ENCODE measurements at places on chromosomes 3 and 15. TPM values are rescaled to one million over a fixed set of nuclear protein-coding genes. Genes with fewer than 3 reads are reported as not detected.

GRCh38 chr3:195060217-195060481 is 210.8 kb downstream of the XXYLT1 start:
- DNase-seq, result no peak

The KLHDC8B gene
- 27.3 TPM for total RNA-seq

GRCh38 chr15:26848498-26848897 is 18.4 kb upstream of the GABRA5 start:
- DNase-seq, result no peak

The SLC35G2 gene
- total RNA-seq, result 39.4 TPM

GRCh38 chr3:3648988-3649679 is 150.1 kb upstream of the LRRN1 start:
- no peak for DNase-seq

DNA sequence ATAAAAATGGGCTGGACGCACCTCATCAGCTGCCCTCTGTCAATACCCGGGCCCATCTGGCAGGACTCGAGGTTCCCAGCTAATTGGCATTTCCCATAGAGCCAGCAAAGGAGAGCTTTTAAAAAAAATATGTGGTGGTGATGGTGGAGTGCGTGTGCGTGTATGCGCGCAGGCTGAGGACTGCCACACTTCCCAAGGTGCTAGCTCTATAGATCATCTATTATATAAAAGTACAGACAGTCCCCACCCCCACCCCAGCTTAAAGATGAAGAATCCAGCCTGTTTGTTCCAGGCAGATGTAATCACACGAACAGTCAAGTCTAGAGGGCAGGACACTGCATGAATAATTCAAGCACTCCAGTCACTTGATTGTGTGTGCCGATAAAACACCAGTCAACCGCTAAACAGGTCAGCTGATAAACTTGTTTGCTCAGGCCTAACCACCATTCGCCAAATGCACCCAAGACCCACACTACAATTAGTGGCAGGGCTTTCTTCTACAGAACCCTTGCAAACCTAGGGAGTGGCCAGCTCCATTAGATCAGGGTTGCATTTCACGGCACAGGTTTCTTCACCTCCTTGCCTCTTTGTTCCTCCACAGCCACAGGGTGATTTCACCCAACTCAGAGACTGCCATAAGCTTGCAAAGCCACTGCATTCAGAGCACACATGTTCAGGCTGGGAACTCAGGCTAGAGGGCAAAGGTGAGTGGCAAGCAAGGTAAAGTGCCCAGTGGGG is 5.8 kb downstream of the TLE3 start:
- no peak for DNase-seq

DNA sequence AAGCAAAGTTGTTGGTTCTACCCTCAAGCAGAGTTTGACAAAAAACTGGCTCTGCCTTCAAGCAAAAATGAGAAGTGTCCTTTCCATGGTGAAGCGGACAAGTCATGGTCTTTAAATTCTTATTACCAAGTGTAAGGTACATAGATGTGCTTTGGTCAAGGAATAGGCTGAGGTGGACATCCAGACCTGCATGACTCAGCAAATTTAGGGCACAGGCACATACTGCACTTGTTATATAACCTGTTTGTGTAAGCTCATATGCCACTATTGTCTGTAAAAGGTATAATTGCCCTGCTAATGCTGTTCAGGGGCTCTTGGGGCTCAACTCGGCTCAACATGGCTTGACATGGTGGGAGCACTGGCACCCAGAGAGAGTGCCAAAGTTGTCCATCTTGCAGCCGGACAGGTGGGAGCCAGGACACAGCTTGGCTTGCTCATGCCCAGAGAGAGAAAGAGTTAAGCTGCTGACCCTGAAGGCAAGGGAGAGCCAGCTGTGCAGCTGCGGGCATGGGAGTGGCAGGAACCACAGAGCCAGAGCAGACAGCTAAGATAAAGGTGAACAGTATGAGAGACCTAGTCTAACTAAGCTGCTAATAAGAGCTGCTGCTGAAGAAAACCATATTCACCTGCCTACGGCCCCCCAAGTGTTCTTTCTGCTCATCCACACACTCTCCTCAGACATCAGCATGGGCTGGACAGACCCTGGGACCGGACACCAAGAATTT is 17.7 kb downstream of the MCCC1 start:
- no peak for DNase-seq

DNA sequence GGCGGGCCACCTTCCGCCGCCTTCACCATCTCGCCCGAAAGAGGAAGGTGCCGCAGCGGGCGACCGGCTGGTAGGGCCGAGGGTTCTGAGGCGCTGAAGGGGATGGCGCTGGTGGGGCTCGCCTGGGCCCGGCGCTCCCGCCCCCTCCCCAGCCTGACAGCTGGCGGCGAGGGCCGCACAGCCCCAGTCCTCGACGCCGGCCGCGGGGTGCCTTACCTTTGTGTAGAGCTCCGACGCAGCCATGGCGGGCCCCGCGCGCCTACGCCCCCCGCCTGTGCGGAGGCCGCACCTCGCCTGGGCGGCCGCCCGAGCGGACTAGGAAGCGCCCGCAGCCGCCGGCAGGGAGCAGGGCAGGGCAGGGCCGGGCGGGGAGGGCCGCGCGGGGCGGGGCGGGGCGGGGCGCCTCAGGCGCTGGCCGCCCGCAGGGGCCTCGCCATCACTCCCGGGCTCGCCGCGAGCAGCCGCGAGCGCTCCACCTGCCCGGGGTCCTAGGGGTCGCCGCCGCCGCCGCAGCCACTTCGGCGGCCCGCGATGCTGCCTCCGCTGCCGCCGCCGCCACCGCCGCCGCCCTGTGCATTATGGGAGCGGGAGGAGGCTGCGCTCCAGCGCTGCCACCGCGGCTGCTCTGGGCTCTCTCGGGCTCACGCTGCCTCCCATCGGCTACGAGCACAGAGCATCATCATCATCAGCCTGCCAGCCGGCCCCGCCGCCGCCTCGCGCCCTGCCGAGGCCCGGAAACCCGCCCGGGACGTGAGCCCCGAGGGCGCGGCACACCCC is at the start of gene MYO5A:
MYO5A (minus strand) TSS at position 317 of the 777 bp plus-strand sequence; CDS start at position 243, 74 bp downstream.
- DNase-seq, result peak; percentile 63

DNA sequence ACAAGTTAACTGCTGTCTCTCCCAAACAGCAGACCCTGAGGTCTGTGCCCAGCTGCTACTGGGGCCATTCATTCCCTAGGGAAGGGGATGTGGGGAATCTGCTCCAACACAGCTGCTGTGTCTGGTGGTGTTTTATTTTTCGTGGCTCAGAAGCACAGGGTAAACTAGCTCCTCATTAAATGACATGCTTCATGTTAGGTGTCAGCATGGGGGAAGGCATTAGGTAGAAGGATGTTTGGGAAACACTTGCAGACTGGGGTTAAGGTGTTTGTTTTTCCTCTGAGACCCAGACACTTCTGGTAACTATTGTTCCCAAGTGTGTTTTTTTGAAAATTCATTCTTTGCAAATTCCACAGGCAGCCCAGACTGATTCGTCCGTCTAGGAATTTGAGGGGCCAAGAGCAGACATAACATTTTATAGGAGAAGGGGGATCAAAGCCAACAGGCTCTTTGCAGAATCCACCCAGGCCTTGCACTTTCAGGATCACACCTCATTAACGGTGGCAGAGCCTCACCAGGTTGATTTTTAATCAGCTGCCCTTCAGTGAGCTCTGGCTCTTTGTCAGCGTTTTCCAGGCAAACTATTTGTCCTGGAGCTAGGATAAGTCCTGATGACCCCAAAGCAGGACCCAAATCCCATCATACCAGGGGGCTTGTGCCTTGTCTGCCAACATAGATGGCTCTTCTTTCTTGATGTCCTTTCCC is 65.4 kb upstream of the ITGA11 start:
- no peak for DNase-seq

- DNase-seq, result no peak
Observed at GRCh38 chr3:124699686-124700396, 30.4 kb upstream of the UMPS start.

The ZBED2 gene
- total RNA-seq, result not detected

GRCh38 chr15:36062357-36062756 is 516.4 kb upstream of the DPH6 start:
- DNase-seq, result no peak

The CPN2 gene
- total RNA-seq, result not detected

DNA sequence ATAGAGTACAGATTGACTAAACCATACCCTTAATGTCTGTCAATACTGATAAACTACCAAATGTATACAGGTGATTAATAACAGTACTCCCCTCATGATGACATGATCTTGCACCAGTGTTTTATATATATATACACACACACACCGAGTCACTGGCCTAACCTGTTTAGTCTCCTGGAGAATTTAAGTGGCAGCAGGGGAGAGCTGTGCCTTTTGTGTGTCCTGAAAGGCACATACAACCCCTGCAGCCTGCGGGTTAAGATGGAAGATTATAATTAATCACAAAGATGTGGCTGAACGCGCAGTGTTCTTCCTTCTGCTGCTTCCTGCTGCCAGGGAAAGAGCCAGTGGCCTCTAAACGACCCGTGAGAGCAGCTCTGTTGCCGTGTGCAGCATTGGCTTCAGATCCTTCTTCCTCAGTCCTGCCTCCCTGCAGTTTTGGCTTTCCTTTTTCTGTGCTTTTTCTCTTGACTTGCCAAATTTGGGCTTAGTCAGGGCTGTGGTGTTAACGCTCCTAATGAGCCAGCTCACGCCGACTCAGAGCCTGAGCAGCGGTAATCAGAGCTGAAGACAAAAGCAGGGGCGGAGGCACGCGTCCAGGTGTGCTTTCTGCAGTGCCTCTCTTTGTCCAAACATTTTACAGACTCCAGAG is 42.5 kb upstream of the UBE3A start:
- DNase-seq, result no peak

- no peak for DNase-seq
Observed at GRCh38 chr3:50570508-50571279, 1.4 kb downstream of the HEMK1 start.

GRCh38 chr3:132317229-132317948 is at the start of gene ACP3:
Gene ACP3, plus strand, starts transcription at chr3:132317407. Its CDS starts 50 bp downstream, at chr3:132317457.
- DNase-seq, result peak; percentile 16

GRCh38 chr3:190614226-190615059 is 100.6 kb downstream of the IL1RAP start:
- DNase-seq, result no peak

GRCh38 chr15:92166751-92167405 is 226.8 kb upstream of the ST8SIA2 start:
- no peak for DNase-seq

- no peak for DNase-seq
Observed at GRCh38 chr15:29750754-29751153, 71.5 kb downstream of the TJP1 start.

- DNase-seq, result no peak
Observed at GRCh38 chr3:45664578-45664977, 24.6 kb upstream of the SACM1L start.

- DNase-seq, result no peak
Observed at GRCh38 chr15:93989440-93989998, 241.8 kb upstream of the MCTP2 start.

- DNase-seq, result no peak
Observed at GRCh38 chr15:68441045-68441743, 9.2 kb upstream of the ITGA11 start.

The PDE8A gene
- 36.6 TPM for total RNA-seq

Measured in SJSA1 (cell line).